ENCODE measurements at places on chromosomes 5 and 9.

DNA sequence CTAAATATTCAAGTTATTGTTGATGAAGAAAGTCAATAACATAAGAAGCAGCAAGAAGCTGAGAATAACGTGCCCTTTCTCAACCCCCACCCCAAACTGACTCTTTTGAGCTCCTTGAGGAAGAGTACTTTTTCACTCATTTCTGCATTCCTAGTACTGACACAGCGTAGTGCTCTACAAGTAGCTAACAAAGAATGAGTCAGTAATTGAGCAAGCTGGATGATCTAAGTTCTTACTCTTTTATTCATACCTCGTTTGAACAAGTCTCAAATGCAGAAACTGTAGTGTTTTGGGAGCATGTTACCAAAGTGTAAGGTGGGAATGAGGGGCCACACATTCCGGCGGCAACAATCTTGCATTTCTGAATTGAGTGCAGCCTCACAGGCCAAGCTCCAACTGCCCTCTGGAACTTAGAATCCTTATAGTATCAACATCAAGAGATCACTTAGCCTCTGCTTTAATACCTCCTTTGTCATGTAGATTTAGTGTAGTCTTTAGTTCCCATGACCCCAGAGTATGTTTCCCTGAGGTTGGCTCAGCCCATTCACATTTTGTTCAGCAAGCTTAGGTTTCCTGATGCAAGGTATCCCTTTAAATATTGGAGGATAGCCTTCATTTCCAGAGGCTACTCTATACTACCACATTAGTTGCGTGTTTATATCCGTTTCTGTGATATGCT, 152.0 kb downstream of the PRR16 start:
- DNase-seq, result peak; percentile 6

DNA sequence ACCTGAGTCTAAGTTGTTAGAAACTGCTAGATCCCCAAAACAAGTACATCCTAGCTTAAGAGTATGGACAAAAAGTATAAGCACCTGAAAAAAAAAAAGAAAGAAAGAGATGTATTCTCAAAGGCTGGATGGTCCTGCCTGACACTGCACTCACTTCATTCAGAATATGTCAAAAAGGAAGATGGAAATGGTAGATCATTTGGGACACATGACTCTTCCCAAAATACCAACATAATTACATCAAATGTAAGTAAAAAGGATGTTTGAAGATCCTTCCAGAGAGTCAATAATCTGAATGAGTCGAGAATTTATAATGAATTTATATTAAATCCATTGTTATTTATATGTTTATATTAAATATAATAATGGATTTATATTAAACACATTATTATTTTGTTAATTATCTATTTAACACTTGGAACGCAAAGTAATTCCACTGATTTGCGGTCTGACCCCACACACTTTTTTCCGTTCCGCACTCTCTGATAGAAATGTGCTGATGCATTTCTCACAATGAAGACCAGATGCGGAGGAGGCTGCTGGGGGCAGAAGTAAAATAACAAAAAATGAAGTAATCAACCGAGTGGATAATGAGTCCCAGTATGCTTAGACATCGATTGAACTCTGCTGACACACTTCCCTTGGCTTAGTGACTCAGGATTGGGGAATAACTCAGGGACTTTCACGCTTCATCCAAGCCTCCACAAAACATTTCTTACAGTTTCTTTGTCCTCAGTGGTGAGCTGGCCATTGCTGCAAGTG, 201.2 kb downstream of the ADAMTS12 start:
- DNase-seq, result no peak

DNA sequence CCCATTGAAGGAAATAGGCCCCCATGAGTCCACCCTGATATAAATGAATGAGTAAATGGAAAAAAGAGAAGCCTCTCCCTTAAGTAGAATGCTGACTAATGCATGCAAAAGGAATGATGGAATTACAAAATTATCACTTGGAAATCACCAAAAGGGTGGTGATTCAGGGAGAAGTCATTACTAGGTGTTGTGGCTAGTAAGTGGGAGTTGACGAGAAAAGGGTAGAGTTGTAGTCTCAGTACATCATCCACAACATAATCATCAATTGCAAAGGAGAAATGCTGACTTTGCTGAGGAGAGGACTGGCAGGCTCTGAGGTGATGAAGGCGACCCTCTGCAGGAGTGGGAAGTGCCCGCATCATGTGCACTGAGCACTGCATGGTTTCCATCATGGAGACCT, 201.5 kb upstream of the S1PR3 start:
- peak; percentile 73 for DNase-seq

DNA sequence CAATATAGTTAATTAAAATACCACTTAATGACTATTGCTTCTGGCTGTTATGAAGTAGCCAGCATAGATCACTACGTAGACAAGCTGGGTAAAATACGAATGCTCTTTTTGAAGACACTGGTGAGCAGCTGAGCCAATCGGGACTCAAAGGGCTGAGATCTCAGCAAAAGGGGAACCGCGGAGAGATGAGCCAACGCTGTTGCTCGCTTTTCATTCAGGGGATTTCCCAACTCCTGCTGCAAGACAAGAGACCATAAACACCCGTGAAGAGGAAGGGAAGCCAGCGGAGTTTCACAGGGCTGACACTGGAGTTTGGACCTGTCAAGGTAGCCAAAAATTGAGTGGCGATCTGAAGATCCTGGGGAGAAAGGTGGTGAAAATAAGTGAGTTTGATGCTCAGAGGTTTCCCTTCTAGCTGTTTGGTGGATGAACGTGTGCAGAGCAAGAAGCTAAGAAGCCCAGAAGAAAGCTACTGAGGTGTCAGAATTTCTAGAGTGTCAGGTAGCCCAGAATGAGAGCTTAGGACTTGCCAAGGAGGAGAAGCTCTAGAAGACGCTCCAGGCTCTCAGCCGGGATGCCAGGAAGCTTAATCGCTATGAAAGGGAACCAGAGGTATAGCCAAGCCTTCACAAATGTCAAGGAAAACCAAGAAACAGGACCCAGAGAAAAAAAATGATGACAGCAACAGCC, 79.6 kb upstream of the RNU6ATAC start:
- DNase-seq, result peak; percentile 96

- DNase-seq, result peak; percentile 93
These were observed 26.9 kb upstream of the EEIG1 start for GRCh38 chr9:128007566-128008138.

- peak; percentile 64 for DNase-seq
These were observed 63.6 kb upstream of the IL17B start for GRCh38 chr5:149442563-149443182.

DNA sequence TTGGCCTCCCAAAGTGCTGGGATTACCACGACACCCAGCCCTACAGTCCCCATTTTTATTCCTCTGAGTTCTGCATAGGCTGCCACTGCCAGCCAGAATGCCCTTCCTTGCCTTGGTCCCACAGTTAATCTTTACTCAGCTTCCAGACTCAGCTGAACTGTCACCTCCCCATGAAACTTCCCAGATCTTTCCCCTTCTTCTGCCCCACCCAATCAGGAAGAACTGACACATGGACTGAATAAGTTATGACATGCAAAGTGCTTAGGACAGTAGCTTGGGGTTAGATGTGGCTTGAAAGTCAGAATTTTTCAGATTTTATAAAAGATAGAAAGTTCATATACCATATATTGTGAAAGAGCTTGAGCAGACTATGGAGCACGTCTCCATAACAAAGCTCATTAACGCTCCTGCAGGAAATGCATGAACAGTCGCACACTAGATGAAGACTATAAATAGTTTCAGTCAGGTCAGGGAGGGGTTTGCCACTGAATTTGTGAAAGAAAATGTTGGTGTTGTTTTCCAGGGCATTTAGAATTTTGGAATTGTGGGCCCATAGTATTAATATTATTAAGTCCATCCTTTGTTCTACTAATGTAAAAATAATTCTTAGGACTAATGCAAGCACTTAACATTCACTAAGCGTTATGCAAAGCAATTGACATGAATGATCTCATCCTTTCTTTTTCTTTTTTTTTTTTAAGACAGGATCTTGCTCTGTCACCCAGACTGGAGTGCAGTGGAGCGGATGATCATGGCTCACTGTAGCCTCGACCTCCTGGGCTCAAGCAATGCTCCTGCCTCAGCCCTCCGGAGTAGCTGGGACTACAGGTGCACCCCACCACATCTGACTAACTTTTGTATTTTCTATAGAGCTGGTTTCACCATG, 36.1 kb upstream of the DENND1A start:
- peak; percentile 20 for DNase-seq

DNA sequence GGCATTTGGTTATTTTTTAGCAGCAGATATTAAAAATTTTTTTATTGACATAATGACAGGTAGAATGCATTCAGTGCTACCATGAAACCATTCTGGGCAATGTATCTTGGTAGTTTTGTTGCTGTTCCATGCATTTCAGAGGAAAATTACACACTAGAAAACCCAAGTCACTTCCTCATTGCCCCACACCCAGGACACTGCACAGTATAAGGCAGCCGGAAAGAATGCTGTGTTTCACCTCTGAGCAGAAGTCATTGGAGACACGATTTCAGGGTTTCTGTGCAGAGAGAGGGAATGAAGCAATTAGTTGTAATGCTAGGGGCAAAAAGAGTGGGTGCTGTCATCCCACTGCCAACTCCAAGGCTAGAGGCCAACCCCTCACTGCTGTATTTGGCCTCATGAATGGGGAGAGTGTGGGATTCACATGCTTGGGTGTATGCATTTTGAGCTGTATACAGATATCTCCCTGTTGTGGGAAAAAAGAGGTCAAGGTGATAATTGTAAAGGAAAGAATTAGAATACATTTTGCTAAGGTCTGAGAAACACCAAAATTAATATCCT, 290.5 kb downstream of the BNC2 start:
- DNase-seq, result no peak

DNA sequence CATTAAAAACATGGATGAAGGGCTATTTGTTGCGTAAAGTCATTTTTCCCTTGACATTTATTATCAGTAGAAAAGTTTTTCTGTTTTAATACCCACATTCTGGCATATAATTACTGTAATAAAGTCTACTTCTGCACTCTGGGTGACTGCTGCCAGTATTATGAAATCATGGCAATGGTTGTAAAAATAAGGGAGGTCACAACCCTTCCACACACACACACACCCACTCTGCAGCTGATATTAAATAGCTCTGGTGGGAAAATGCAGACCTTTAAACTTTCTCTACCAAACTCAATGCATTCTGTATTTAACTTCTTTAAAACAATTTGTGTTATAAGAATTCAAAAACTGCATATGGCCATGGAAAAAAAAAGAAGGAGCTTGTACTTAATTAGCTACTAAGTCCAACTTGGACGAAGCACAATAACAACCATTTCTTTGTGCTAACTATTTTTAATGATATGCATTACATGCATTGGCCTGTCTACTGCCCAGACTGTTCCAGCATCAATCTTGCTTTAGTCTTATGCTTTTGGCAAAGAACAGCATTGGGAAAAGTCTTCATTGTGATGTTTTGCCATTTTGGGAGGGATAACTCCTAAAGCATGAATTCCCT, 137.6 kb upstream of the MAP3K1 start:
- DNase-seq, result peak; percentile 30

DNA sequence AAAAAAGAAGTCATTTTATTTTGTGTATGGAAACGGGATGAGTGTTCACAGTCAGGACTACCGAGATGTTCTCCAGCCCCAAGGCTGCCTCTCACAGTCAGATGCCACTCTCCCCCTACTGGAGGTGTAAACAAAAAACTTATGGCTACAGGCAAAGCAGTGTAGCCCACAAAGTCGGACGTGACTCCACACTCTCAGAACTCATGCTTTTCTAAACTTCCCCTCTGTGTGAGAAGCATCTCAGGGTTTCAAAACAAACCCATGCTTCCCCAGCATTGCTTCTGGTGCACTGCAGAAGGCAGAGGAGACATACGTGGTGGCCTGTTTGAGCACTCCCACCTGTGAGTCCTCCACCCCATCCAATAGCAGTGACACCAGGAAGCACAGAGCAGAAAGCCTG, 580.3 kb downstream of the BNC2 start:
- DNase-seq, result peak; percentile 29

DNA sequence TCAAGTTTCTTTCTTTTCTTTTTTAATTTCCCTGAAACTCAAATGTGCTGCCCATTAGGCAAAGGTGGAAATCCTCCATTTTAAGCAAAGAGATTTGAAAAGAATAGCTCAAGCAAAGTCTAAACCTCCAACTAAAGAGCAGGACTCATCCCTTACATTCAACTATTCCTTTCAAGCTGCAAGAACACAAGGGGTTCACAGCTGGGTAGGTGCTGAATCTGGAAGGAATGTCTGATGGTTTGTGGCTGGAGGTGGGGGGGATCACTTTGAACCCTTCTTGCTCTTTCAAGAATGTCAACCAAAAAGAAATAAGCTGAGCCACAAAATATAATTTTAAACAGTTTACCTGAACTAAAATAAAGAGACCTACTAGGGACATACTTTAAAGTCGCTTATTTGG, 375.7 kb upstream of the CDH10 start:
- DNase-seq, result no peak

DNA sequence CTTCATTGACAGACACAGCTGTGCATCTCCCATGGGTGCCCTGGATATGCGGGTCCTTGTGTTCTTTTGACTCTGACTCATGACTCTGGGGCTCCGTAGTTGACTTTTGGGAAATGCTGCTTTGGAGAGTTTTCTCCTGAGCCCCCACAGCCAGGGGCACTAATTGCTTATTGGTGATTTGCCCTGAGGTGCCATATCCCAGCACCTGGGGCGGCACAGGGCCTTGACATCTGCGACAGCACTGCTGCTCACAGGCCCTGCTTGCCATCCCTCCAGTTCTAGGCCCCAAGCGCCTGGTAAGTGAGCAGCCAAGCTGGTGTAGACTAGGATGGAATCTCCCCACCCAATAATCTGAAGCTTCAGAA, 75.1 kb downstream of the AMBP start:
- DNase-seq, result no peak

DNA sequence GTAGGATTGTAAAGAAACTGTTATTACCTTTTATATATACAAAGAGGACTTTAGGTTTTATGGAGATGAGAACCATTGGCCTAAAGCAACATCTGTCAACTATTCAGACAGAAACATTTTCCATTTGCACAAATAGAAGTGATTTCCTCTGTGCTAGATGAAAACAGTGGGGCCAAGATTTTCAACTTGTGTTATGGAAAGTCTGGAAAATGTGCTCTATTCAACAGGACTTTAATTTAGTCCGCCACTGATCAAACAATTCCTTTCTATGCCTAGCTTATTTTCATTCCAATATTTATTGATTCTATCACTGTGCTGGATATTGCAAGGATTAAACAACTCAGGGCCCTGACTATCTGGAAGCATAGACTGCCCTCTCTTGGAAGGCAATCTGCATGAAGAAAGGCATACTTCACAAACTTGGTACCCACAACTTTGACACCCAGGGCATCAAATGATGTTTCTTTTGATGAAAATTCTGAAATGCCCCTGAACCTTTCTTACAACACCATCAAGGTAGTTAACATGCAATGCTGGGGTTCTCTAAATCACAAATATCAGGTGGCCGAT, 126.6 kb upstream of the HMHB1 start:
- DNase-seq, result peak; percentile 15
